Activated naive CD8-positive, alpha-beta T cell treated with anti-CD3 and anti-CD28 coated beads for 36 hours (primary cell): ENCODE measurements at places on chromosomes 12 and 14. TPM values are rescaled to one million over a fixed set of nuclear protein-coding genes. Genes with fewer than 3 reads are reported as not detected.

DNA sequence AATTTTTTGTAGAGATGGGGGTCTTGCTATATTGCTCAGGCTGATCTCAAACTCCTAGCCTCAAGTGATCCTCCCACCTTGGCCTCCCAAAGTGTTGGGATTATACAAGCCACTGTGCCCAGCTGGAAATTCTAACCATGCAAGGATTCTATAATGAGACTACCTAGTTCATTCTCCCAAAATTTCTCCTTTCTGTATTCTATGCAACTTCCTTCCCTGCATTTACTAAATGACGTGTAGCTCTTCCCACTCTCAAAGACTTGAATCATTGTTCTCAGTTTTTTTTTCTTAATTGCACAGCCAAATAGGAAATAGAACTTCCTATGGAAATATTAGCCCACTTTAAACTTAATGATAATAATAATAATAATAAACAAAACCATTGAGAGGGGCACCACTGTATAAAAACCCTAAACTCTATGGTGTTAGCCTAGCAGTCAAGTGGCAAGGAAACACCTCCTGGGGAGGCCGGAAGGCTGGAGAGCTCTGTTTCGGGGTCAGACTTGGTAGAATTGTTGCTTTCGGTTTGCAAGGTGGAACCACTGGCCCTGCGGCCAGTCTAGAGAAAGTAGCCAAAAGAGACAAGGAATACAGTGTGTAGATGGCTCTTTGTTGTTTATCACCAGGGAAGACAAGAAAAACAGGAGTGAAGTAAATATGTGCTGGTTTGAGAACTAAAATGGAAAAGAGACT, 40.0 kb upstream of the TESC start:
- H3K4me1 ChIP-seq = peaks cover 8% of the 10 kb centered on the region
- H3K27ac ChIP-seq = no peak overlapping the region
- H3K27me3 ChIP-seq = no peaks in the 10 kb centered on the region
- H3K36me3 ChIP-seq = peaks cover 5% of the 10 kb centered on the region

DNA sequence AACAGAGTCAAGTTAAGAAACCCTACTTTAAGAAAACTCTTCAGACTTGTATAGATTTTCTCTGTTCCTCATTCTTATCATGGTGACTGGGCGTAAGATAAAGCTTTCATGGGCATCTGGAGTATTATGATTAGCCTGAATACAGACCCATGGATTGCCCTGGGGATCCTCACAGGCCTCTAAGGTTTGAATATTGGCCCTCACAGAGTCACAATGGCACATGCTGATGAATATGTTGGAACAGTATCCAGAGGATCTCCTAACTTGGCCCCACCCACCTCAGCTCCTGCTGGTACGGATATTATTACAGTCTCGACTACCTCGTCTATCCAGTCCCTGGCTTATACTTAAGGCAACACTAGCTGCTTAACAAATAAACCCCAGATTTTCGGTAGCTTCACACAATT, 8.1 kb downstream of the OSBPL8 start:
- H3K4me3 ChIP-seq = no peak overlapping the region
- H3K36me3 ChIP-seq = peaks cover 19% of the 10 kb centered on the region
- no peaks in the 10 kb centered on the region for H3K27me3 ChIP-seq
- peaks cover 76% of the 10 kb centered on the region for H3K4me1 ChIP-seq
- no peak overlapping the region for H3K27ac ChIP-seq

GRCh38 chr14:33553706-33554278, 397.1 kb downstream of the EGLN3 start:
- no peak for DNase-seq
- no peak overlapping the region for H3K4me3 ChIP-seq
- no peak overlapping the region for H3K27ac ChIP-seq

- H3K4me1 ChIP-seq = no peaks in the 10 kb centered on the region
- H3K36me3 ChIP-seq = no peaks in the 10 kb centered on the region
- H3K4me3 ChIP-seq = no peak overlapping the region
- no peak for DNase-seq
- no peak overlapping the region for H3K27ac ChIP-seq
- H3K27me3 ChIP-seq = no peaks in the 10 kb centered on the region
Measured at GRCh38 chr12:69919495-69919894, 94.5 kb downstream of the MYRFL start.

- peaks cover 7% of the 10 kb centered on the region for H3K4me1 ChIP-seq
- H3K4me3 ChIP-seq = no peak overlapping the region
- H3K27ac ChIP-seq = no peak overlapping the region
- no peak for DNase-seq
Measured at GRCh38 chr12:67617629-67618028, 30.9 kb upstream of the DYRK2 start.

DNA sequence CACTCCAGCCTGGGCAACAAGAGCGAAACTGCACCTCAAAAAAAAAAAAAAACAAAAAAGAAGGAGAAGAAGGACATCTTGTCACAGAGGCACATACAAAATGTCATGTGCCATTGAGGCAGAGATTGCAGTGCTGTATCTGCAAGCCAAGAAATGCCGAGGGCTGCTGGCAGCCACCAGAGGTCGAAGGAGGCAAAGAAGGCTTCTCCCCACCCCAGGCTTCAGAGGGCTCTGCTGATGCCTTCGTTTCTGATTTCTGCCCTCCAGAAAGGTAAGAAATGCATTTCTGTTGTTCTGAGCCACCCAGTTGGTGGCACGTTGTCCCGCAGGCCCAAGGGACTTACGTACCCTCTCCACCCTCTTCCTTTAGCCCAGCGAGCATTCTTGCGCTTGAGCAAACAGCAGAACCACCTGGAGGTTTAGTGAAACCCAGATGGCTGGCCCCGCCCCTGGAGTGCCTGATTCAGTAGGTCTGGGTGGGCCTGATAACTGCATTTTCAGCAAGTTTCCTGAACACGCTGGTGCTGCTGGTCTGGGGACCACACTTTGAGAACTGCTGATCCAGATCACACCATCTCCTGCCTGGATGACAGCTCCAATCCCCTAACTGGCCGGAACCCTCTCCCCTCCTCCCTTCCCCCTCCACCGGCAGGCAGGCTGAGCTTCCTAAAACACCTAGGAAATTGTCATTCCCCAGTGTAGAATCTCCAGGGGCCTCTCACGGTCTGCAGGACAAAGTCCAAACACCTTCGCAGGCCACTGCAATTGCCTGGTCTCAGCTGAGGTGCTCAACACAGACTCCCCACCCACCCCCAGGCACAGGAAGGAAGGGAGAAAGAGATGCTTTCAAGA, 21.1 kb upstream of the SCARB1 start:
- no peak overlapping the region for H3K27ac ChIP-seq
- no peaks in the 10 kb centered on the region for H3K27me3 ChIP-seq
- no peaks in the 10 kb centered on the region for H3K36me3 ChIP-seq
- H3K4me3 ChIP-seq = no peak overlapping the region
- peaks cover 14% of the 10 kb centered on the region for H3K4me1 ChIP-seq
- no peak for DNase-seq

- H3K27me3 ChIP-seq = peaks cover 13% of the 10 kb centered on the region
- H3K4me1 ChIP-seq = peaks cover 21% of the 10 kb centered on the region
- H3K4me3 ChIP-seq = peak overlapping the region; percentile 89
- peak; percentile 3 for DNase-seq
- peak overlapping the region; percentile 86 for H3K27ac ChIP-seq
Measured at GRCh38 chr14:88791629-88792472, 902 bp downstream of the EML5 start.

GRCh38 chr12:124665511-124665910, 98.1 kb upstream of the NCOR2 start:
- H3K4me3 ChIP-seq = no peak overlapping the region
- no peaks in the 10 kb centered on the region for H3K27me3 ChIP-seq
- no peaks in the 10 kb centered on the region for H3K4me1 ChIP-seq
- no peak overlapping the region for H3K27ac ChIP-seq

DNA sequence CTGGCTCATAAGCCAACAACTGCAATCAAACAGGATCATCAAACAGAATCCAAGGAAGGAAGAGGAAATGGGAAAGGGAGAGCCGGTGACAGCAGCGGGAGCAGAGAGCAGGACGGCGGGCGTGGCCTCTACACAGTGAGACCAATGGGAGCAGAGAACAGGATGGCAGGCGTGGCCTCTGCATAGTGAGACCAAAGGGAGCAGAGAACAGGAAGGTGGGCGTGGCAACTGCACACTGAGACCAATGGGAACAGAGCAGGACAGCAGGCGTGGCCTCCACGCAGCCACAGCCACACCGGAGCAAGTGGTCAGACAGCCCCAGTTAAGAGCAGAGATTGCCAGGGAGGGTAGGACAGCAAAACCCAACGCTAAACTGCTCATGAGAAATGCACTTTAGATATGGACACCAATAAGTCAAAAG, 16.4 kb downstream of the LRCOL1 start:
- peaks cover 47% of the 10 kb centered on the region for H3K27me3 ChIP-seq
- DNase-seq = peak; percentile 29
- no peaks in the 10 kb centered on the region for H3K36me3 ChIP-seq
- H3K27ac ChIP-seq = no peak overlapping the region
- no peak overlapping the region for H3K4me3 ChIP-seq
- peaks cover 8% of the 10 kb centered on the region for H3K4me1 ChIP-seq

DNA sequence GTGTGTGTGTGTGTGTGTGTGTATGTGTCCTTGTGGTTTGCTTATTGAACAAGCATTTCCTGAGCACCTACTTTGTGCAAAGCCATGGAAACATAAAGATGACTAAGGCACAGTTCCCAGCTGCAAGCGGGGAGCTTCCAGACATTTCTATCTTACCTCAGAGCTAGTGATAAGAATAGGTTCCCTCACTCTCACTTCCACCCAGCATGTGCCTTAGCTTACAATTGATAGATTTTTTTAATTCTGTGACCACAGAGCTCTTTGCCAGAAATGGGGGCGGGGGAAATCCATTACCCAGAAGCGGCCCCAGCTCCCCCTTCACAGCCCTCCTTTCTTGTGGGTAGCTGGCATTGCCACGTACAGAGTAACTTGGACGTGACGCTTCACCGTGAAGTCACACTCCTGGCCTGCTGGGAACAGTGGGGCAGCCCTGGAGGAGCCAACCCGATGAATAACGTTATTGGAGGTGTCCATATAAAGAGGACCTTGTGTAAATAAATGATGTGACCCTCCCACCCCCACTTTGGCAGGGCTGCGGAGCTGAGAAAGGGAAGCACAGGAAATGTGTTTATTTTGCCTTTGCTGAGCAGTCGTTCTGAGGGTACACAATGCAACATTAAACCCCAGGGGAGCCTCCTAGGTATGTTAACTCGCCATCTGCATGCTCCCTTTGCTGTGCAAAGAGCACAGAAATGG, 238.9 kb downstream of the CHST11 start:
- peak; percentile 84 for DNase-seq
- H3K4me1 ChIP-seq = peaks cover 48% of the 10 kb centered on the region
- peak overlapping the region; percentile 44 for H3K4me3 ChIP-seq
- H3K27ac ChIP-seq = peak overlapping the region; percentile 94
- H3K27me3 ChIP-seq = no peaks in the 10 kb centered on the region
- peaks cover 11% of the 10 kb centered on the region for H3K36me3 ChIP-seq

GRCh38 chr12:122168492-122168891, 5.5 kb downstream of the IL31 start:
- no peak overlapping the region for H3K27ac ChIP-seq
- H3K27me3 ChIP-seq = no peaks in the 10 kb centered on the region
- H3K36me3 ChIP-seq = no peaks in the 10 kb centered on the region
- no peak for DNase-seq
- no peak overlapping the region for H3K4me3 ChIP-seq

DNA sequence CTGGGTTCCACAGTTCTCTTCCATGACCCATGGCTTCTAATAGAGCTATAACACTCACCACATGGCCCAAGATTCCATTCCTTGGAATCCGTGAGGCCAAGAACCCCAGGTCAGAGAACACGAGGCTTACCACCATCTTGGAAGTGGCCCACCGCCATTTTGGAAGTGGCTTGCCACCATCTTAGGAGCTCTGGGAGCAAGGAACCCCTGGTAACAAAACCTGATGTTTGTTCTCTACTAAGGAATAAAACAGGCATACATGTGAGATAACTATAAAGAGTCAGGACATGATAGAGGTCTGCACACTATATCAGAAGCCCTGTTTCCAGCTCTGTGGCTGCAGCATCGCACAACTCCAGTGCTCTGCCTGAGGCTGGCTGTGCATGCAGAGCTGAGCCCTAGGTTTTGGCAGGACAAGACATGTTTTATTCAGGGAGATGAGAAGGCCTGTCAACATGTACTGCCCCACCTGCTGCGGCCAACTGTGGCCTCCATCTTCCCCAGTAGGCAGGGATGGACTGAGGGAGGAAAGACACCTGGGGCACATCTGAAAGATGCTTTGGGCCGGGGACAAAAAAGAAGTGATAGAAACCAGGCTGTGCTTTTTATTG, 344.9 kb downstream of the DAD1 start:
- no peak overlapping the region for H3K27ac ChIP-seq
- H3K4me1 ChIP-seq = no peaks in the 10 kb centered on the region
- H3K4me3 ChIP-seq = no peak overlapping the region
- H3K36me3 ChIP-seq = no peaks in the 10 kb centered on the region

DNA sequence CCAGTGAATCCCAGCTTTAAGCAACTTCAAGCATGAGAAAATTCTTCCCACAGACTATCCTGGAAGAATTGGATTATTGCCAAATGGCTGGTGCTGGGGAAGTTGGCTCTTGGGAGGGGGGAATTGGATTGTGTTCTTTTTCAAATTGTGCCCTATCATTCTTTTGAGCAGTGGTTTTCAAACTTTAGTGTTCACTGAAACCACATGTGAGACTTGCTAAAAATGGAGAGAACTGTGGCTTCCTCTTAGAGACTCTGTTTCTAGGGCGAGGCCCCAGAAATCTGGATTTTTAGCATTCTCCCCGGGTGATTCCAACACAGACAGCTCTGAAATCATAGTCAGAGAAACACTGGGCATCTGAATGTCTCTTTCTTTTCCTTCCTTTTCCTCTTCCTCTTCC, 14.3 kb upstream of the OTUB2 start:
- H3K4me3 ChIP-seq = peak overlapping the region; percentile 10
- DNase-seq = no peak
- peaks cover 35% of the 10 kb centered on the region for H3K4me1 ChIP-seq
- peak overlapping the region; percentile 18 for H3K27ac ChIP-seq
- peaks cover 14% of the 10 kb centered on the region for H3K27me3 ChIP-seq

The RND1 gene
- 3.1 TPM for total RNA-seq

The RAD9B gene
- total RNA-seq = 3.2 TPM

The SCNN1A gene
- 2.7 TPM for total RNA-seq

The RAPGEF3 gene
- 0.54 TPM for total RNA-seq

The EIF2S3B gene
- total RNA-seq = 2.4 TPM

The KRT83 gene
- not detected for total RNA-seq

The CIROP gene
- not detected for total RNA-seq
